ENCODE measurements at places on chromosomes 13 and 19.

DNA sequence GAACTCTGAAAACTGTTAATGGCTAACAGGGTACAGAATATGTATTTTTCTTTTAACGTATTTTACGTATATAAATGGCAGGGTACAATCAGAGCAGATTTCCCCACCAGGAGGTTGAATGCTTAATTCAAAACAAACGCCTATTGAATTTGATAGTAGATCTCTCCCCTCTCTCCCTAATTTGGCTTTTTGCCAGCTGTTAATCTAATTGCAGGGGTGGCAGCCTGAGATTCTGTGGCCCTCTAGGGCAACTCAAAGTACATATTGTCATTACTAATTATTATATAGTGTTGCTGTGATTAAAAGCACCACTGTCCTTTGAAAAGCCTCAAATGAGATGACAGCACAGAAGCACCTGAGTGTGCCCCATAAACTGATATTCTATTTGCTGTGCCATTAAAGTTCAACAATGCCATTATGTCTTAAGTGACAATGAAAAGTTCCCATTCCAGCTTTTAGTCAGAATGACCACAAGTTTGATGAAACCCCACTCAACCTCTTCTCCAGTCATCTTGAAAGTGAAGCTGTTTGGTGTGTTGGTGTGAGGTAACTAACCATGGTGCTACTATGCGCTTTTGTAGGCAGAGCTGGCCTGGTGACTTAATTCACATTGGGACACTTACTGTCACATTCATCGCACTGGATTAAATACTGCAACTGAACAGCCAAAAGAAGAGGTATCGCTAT lies 351.4 kb downstream of the KCNRG start:
- no peak for DNase-seq

DNA sequence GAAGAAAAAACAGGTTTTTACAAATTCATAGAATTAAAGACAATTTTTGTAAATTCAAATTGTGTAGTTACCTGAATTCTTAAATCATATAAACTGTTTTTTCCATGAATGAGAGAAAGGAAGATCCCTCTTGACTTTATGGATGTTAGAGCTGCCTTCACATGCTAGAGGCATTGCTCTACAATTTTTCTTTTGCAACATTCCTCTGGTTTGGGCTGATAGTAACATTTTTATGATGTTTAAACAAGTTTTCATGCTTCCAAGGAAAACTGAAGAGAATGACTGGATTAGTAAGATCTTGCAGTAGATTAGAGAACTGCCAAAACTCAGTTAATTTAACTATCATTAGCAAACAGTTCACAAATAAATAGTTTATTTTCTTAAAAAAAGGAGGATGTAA lies 250.6 kb downstream of the GPC6 start:
- DNase-seq, result no peak

GRCh38 chr13:73956795-73957408 lies 177.3 kb downstream of the KLF12 start:
- no peak for DNase-seq

DNA sequence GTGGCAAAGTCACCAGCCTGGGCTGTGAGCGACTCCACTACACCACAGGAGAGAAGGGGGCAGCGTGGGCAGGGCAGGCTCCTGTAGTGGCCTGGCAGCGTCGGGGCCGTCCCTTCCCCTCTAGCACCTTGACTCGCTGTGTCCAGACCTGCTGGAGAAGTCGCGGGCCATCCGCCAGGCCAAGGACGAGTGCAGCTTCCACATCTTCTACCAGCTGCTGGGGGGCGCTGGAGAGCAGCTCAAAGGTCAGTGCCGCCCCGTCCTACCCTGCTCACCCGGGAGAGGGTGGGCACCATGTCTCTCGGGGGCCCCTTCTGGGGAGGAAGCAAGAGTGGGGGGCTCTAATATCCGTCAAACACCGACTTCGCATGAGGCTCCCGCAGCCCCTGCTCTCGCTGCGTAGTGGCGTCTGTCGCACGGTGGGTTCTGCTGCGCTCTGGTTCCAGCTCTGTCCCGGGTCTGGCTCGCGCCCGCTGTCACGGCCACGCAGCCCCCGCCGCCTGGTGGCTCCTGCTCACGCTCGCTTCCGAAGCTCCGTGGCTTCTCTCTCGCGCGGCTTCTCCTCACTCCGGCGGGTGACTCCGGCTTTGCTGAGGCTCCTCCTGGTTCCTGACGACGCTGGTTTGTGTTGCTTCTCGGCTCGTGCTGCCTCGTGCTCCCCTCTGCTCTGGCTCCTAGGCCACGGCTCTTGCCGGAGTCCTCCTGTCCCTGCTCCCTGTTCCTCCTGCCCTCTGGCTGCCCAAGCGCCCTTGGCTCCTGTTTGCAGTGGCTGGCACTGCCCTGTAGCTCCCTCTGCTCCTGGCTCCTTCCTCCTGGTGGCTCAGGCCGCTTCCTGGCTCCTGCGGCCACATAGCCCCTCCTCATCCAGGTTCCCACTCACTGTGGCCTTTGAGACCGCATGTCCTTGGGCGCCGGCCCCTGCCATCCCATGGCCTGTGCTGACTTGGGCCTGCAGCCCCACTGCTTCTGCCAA lies 27.2 kb downstream of the MYH14 start:
- no peak for DNase-seq

DNA sequence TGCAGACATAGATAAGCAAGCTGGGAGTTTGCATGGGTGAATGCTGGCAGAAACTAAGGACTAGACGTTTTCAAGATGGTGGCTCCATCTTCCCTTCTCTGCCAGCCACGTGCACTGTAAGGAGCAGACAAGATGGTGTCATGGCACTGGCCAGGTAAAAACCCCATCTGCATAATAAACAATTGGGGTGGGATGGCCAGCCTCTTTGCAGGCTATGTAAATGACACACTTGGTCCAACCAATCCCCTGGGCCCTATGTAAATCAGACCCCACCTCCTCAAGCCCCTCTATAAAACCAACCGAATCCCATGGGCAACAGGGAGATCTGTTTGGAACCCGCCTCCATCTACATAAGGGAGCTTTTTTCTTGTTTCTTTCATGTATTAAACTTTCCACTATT lies 2.4 kb upstream of the OR7A5 start:
- DNase-seq, result no peak

DNA sequence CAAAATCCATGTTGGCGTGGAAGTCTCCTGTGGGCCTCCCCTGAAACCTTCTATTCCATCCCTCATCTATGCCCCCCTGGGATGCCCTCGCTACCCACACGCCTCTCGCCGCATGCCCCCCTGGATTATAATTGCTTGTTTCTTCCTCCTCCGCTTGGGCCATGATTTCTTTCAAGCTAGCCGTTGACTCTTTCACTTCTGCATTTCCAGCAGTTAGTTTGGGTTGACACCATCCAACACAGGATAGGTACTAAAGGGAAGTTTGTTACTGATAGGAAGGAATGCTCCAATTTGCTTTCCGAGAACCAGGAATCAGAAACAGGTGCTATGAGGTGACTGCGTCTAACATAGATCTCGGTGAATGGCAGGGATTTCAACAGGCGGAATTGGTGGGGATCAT lies 7.7 kb upstream of the SLC25A15 start:
- DNase-seq, result no peak

DNA sequence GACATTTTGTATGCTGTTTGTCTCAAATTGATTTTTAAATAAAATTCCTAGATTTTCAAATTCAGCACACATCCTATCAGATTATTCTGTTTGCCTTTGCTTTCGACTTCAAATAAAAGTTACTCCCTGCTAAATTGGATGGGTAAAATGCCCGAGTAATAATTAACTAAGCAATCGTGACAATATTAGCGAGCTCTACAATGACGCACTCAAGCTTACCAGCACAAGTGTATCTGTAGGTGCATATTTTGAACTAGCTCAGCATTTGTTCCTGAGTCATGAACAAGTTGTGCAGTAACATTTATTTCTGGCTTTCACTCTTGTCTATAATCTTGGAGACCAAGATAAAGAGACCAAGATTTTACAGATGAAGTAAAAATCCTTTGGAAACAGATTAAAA lies 113.4 kb downstream of the UBL3 start:
- DNase-seq, result no peak

- DNase-seq, result no peak
These were observed 3.6 kb downstream of the ZIC5 start for GRCh38 chr13:99967869-99968520.

- no peak for DNase-seq
These were observed 17.1 kb downstream of the CLN5 start for GRCh38 chr13:77009011-77009410.

DNA sequence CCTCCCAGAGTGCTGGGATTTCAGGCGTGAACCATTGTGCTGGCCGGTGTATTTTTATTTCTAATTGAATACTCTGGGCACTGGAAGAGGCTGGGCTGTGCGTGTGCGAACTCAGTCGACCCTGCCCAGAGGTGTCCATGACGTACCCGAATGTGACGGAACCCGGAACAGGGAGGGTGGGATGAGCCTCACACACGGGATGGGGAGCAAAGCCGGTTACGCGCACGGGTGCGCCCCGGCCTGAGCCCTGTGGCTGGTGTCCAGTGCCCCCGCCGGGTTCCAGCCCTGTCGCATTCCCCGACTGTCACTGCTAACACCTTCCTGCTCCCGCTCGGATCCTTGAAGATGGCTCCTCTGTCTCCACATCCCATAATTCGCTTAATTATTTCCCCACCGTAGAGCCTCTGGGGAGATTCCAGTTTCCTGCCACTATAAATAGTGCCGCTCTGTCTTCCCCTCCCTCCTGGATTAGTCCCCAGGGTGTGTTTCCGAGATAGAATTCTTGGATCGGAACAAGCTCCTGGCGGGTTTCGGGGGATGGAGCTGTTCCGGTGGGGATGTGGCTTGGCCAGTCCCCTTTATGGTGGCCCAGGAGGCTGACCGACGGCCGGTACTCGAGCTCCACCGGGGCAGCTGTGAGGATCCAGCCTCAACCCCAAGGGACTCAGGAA lies 22.0 kb downstream of the SBNO2 start:
- DNase-seq, result peak; percentile 61

- peak; percentile 45 for DNase-seq
These were observed 8.1 kb upstream of the ERICH6B start for GRCh38 chr13:45623516-45624090.

- DNase-seq, result no peak
These were observed 50.0 kb upstream of the TMTC4 start for GRCh38 chr13:100724568-100724967.

DNA sequence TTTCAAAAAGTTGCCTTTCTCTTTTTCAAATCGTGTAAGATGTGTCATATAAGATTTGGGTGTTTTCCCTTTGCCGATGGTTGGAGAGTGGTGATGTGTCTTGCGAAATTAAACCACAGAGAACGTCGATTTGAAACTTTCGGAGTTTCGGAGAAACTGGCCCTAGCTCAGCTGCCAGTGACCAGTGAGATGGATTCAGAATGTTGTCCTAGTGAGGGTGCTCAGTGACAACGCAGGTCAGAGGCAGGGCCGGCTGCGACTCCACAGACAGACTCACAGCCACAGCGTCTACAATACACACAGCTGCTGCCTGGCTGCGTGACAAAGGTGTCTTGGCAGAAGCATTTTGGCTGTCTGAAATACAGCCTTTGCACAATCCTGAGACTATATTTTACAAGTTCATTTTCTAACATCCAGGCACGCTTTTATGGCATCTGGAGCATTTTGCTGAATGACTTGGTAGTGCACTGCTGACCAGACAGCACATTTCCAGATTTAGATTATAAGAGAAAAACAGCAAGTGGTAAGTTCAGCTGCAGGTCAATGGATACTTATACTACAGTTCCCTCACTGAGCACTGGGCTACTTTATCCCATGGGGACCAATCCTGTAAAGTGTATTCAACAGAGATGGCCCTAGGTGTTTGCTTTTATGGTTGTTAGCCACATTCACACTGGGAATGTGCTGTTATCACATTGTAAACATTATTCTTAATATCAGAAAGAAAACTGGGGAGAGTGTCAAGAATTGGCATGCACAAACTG lies 207.5 kb downstream of the KCNRG start:
- DNase-seq, result peak; percentile 93
